ENCODE measurements at places on chromosomes 5 and 9. TPM values are rescaled to one million over a fixed set of nuclear protein-coding genes. Genes with fewer than 3 reads are reported as not detected.

DNA sequence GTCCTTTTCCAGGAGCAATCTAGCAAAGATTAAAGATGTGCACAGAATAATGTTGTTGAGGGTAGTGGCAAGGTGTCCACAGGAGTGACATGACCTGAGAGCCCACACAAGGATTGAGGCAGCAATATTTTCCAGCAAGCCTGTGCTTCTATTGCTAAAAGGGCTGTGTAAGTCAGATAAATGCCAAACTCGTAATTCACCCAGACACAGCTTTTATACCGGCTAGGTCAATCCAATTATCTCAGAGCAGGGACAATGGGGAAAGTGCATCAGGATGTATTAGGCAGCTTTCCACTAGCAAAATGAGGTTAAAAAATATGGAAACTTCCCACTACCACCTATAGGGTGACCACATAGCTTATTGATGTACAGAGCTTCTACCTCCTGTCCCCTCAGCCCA lies 34.8 kb upstream of the RAB3C start:
- DNase-seq: peak; percentile 17

GRCh38 chr5:89967771-89968444 lies 441.6 kb downstream of the CETN3 start:
- no peak for DNase-seq

DNA sequence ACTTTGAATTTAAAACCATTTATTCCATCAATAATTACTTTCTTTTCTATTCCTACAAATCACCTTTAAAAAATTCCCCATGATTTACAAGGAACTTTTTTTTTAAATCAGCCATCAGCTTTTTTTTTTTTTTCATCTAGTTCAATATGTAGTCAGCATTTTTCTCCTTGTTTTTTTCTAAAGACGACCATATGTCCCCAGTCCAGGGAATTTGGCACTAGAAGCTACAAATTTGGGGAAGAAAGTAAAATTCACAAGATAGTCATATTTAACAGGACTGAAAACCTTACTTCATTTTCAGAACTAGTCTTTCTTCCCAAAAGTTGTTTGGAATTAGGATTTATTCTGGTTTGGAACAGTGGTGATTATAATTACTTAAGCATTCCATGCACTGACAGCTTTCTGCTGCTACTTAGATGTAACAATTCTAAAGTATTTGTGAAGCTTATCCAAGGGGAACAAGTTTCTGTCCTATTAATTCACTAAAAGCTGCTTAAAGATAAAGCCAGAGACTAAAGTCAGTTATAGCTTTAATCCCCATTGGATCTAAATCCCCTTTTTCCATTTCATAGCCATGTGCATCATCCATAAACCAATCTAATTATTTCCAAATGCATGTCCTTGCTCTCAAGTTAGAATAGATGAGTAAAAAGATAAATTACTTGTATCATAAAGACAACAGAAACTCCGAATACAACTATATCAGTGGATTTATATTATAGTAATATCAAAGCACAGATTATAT lies 7.4 kb upstream of the SNCAIP start:
- DNase-seq: peak; percentile 36

DNA sequence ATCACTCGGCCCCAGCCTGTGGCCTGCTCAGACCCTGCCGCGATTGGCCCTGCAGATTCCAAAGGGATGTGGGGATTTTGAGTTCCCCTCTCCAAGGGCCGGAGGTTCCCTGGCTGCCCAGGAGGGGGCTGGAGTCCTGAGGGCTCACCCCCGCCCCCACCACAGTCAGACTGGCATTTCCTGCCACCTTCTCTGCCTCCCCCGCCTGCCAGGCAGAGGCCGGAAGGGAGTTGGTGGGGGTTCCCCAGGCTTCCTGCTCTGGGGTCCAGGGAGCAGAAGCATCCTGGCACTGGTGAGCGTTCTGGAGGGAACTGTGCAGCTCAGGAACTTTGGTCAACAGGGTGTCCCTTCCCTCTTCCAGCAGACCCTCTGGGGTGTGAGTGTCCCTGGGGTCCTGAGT lies 70.6 kb downstream of the RXRA start:
- no peak for DNase-seq

- DNase-seq: no peak
Observed at GRCh38 chr5:98962587-98962986, 33.8 kb upstream of the CHD1 start.

DNA sequence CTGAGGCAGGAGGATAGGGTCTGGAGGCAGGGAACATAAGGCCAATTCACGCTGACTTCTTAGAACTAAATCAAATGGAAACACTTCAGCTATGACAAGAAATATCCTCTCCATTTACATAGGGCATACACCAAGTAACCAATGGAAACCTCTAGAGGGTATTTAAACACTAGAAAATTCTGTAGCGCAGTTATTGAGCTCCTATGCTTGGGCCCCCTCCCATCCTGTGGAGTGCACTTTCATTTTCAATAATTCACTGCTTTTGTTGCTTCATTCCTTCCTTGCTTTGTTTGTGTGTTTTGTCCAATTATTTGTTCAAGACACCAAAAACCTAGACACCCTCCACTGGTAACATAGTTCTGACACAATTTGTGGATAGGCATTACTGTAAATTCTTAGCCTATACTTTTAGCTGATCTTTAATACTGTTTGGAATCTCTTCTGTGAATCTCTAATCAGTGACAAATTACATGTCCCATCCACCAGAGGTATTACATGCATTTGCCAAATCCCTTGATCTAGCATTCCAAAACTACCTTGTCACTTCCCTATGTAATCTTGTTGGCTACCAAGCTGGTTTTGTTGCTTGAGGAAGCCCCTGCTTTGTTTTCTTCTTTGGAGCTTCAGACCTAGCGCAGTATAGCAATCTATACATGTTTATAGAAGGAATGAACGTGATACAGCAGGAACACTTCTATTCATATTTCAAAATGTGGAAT lies 61.6 kb downstream of the ST8SIA4 start:
- DNase-seq: no peak

GRCh38 chr5:139105621-139106071 lies 92.5 kb downstream of the SIL1 start:
- peak; percentile 94 for DNase-seq

- DNase-seq: no peak
Observed at GRCh38 chr5:163377982-163378381, 59.4 kb upstream of the CCNG1 start.

DNA sequence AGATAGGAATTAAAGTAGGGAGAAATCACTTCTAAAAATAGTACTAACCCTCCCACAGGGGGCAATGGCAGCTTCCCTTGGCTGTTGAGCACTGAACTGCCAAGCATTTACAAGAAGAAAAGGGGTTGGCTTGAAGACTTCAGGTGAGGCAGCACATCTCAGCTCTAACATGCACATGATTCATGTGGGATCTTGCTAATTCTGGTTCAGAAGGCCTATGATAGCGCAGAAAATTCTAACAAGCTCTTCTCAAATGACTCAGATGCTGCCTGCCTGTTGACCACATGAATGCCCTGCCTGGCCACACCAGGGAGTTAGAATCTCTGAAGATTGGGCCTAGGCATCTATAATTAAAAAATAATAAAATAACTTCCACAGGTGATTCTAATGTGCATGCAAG lies 22.6 kb downstream of the CD180 start:
- no peak for DNase-seq

- DNase-seq: no peak
Observed at GRCh38 chr5:165370794-165371193, 1865.4 kb downstream of the MAT2B start.

DNA sequence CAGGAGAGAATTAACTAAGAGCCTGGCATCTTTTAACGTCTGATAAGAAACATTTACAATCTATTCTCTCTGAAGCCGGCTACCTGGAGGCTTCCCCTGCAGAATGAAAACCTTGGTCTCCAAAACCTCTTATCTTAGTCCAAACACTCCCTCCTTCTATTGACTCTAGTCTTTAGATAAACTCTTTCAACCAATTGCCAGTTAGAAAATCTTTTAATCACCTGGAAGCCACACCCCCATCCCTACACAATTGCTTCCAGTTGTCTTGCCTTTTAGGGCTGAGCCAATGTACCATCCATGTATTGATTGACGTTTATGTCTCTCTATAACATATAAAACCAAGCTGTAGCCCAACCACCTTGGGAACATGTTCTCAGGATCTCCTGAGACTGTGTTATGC lies 1343.1 kb upstream of the C9orf72 start:
- DNase-seq: no peak

- DNase-seq: no peak
Observed at GRCh38 chr5:34022121-34022705, 14.4 kb upstream of the AMACR start.

- DNase-seq: no peak
Observed at GRCh38 chr9:127684576-127684975, 22.2 kb upstream of the CFAP157 start.

DNA sequence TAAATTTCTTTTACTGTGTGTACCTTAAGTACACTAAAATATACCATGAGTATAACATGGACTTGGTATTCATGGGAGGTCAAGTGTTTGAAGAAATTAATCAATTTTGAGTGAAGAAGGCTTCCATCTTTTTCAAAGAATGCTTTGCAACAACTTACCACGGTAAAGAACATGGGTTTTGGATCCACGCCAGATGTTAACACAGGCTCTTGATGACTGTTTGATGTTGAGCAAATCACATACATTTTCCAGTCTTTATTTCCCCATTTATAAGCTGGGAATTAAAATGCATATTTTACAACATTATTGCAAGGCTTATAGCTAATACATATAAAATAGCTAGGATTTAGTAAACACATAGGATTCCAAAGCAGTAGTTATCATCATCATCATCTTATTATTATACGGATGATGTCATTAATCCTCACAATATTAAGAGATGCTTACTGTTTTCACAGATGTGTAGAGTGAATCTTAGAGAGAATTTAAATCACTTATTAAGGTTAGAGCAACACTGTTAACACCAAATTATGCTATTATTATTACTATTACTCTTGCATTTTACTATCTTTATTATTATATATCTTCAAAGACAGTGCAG lies 362.0 kb downstream of the PRELID2 start:
- no peak for DNase-seq

DNA sequence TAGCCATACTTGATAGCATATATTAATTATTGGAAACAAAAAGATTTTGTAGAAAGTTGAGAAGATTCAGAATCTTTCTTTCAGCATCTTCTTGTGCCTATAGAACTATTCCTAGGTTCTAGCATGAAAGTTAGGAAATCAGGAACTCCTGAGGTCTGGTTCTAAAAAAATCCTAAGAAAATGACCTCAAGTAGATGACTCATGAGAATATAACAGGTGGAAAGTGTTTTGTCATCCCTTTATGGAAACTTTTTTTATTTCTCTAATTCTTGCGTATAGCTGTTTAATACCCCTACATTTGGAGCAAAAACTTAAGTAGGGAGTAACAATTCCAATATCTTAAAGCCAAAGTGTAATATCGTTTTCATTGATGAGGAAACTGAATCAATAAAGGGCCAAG lies 574.1 kb downstream of the NR2F1-AS1 start:
- DNase-seq: no peak

DNA sequence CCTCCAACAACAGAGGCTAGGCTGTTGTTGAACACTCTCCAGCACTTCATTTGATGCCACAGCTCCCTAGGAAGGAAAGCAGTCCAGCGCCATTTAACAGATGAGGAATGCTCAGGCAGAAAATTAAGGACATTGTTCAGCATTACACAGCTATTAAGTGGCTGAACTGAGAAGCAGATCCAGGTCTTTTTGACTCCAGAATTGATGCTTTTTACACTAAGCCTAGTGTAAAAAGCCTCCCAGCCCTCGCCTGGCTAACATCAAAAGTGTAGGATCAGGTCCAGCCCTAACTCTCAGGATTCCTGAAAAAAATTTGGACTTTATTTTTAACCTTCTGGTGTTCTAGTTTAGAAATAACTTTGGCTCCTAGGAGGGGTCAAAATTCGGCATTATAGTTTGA lies 106.4 kb upstream of the SMC5 start:
- DNase-seq: peak; percentile 55

- no peak for DNase-seq
Observed at GRCh38 chr9:10876333-10876732, 263.5 kb upstream of the PTPRD start.

- no peak for DNase-seq
Observed at GRCh38 chr9:130900701-130901497, 4.3 kb upstream of the QRFP start.

DNA sequence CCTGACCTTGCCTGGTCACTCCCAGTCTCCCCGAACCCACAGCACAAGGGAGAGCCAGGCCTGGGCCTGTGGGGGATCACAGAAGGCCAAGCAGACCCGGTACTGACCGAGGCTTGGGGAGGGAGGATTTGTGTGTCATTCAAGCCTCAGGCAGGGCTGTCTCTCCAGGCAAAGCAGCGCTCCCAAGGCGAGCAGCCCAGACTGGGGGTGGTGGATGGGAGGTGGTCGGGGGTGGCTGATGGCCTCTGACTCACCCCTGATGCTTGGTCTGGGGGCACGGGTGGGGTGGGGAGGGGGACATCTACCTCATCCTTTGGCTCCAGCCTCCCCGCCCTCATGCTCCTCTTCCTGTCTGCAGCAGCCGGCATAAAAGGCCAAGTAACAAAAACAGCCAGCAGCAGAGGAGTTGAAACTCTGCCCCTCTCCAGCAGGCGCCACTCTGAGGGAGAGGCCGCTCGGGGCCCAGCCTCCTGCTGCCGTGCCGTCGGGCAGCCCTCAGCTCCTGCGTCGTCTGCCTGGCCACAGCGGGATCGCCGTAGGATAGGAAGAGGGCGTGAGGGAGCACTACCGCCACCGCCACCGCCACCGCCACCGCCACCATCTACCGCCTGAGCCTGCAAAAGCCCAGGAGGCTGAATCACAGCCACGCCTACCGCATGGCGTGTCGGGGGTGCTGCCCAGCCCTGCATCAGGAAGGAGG lies 166.0 kb downstream of the OLFM1 start:
- DNase-seq: no peak

GRCh38 chr5:54243483-54244080 lies 66.8 kb downstream of the ARL15 start:
- DNase-seq: no peak

GRCh38 chr9:123309611-123310010 lies 41.2 kb upstream of the STRBP start:
- DNase-seq: no peak

Gene WNK2
- 37.5 TPM for total RNA-seq

Gene ECM2
- total RNA-seq: 102 TPM

Gene FREM1
- total RNA-seq: 41.5 TPM

Gene MLANA
- total RNA-seq: 0.20 TPM

Gene ENHO
- total RNA-seq: 32.7 TPM

Gene PRR16
- total RNA-seq: 1.6 TPM

Gene CDHR2
- 0.55 TPM for total RNA-seq

Gene CCNI2
- 1.3 TPM for total RNA-seq

Gene CNTNAP3
- 21.3 TPM for total RNA-seq

Gene ZNF483
- 34.6 TPM for total RNA-seq

Gene ZMAT2
- total RNA-seq: 102 TPM

Gene PCDHA9
- 1.2 TPM for total RNA-seq

Gene TBC1D9B
- 46.0 TPM for total RNA-seq
